ENCODE measurements at places on chromosomes 16 and 17.

DNA sequence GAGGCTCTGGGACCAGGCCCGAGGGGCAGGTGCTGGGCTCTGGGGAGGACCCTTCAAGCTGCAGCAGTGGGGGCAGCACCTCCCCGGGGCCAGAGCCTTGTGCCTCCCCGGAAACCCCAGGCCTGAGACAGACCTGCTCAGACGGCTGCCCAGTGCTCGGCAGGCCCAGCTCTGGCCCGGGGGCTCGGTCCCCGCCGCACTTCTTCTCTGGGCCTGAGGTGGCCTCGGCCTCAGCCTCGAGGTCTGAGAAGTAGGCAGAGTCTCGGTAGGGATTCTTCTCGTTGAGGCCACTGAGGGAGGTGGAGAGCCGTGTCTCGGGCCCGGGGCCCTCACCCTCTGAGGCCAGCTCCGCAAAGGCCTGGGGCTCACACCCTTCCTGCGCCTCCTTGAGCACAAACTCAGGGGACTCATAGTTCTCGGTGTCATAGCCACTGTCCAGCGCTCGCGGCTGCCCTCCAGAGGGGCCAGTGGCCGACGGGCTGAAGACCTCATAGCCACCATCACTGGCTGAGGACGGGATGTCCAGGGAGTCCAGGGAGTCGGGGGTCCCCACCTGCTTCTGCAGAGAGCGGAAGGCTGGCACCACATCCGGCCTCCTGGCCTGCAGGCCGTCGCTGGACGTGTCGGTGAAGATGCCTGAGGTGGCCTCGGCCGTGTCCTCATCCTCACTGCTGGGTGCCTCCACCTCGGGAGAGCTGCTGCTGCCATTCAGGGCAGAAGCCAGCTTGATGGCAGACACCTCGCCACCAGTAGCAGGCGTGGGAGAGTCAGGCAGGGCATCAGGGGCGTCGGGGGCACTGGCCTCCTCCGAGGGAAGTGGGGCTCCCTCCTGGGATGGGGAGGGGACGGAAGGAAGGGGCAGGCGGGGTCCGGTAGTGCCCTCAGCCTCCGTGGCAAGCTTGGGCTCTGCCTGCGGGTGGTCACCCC lies 44.3 kb upstream of the PVALEF start:
- DNase-seq: no peak

- DNase-seq: no peak
Measured at GRCh38 chr17:42708588-42708987, 26.3 kb downstream of the CNTNAP1 start.

- DNase-seq: no peak
Measured at GRCh38 chr16:75458439-75458838, 6.0 kb downstream of the TMEM170A start.

DNA sequence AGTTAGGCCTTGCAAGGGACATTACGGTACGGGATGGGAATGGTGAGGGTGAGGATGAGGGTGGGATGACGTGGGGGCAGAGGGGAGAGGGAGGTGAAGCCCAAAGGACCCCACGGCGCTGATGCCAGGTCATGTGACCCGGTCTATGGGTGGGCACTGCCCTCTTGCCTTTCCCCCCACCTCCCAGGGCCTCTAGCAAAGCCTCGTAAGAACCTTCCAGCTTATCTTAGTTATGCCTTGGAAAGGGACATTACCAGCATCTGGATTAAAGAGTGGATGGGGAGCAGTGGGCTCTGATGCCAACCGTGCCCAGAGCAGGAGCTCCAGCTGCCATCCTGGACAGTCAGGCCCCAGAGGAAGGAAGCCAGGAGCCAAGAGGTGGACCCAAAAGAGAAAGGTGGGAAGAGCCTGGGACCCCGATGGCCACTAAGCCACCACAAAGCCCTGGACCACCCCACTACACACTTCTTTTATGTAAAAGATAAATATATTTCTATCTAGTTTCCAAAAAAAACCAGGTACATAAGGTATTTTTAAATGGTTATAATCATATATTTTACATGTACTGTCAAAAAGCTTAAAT lies 40.9 kb downstream of the TK2 start:
- DNase-seq: no peak

DNA sequence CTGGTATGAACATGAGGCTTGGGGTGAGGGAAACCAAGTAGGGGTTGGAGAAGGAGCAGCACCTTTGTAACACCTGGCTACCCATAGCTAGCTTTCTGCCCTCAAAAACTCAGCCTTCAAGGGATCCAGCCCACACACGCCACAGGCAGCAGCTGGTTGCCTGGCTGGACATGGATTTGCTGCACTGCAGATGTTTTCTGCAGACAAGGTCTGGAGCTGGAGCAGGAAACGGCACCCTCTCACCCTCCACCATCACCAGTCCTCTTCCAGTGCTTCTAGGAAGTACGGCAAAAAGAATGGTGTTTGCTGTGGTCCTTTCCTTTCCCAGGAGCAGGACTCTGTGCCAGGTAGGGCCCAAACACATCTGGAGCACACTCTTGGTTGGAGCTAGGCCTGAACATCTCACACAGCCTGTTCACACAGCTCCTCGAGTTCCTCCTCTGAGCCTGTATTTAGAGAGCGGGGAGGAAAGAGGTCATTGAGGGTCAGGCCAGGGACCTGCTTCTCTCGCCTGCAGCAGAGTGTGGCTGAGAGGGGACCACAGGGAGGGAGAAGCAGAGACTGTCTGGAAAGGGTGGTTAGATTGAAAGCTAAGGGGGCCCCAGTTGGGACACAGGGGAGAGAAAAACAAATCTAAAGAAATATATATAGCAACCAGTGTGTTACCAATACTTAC lies 2.7 kb upstream of the SUPT4H1 start:
- no peak for DNase-seq

DNA sequence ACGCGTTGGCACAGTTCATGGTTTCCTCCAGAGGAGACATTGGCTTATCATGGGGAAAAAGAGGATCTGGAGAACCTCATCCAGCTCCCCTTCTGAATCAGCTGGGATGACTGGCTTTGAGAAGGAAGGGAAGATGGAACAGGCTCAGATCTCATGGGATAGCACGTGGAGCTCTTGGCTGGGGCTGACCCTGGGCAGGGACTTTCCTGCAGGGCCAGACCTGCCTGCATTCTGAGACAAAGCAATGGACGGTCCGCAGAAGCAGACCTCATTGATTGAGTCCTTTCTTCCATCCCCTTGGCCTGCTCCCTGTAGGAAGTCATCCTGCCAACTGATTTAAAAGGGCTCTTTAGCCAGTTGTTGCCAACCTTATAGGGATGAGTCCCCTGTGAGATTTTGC lies 26.2 kb downstream of the PLCD3 start:
- no peak for DNase-seq

GRCh38 chr16:51939378-51939871 lies 607.5 kb downstream of the TOX3 start:
- no peak for DNase-seq

DNA sequence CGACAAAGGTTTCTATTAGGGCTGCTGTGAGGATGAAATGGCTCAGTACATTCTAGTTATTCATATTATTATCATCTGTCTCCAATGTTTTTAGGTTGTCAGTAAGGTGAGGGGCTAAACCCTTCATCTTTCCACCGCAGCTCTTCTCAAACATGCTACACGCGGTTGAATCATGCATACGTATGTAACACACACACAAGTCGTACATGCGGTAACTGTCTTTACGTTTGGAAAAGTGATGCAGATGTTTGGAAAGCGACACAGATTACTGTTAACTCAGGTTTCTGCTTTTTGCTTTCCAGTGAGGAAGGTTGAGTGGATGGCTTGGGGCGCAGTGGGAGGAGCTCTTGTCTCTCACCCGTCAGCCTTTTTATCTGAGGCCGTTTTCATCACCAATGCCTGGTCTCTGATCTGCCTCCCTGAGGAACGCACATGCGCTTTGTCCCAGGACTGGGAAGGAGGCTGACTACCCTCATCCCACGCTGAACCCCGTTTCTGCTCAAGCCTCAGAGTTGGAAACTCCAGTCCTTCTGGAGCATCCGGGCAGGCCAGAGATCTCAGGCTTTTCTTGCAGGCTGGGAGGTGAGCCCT lies 3.2 kb upstream of the FOXL1 start:
- DNase-seq: peak; percentile 38

- no peak for DNase-seq
Measured at GRCh38 chr17:47987240-47987835, 16.4 kb downstream of the CDK5RAP3 start.

- peak; percentile 58 for DNase-seq
Measured at GRCh38 chr16:86306811-86307513, 203.4 kb upstream of the FOXF1 start.

DNA sequence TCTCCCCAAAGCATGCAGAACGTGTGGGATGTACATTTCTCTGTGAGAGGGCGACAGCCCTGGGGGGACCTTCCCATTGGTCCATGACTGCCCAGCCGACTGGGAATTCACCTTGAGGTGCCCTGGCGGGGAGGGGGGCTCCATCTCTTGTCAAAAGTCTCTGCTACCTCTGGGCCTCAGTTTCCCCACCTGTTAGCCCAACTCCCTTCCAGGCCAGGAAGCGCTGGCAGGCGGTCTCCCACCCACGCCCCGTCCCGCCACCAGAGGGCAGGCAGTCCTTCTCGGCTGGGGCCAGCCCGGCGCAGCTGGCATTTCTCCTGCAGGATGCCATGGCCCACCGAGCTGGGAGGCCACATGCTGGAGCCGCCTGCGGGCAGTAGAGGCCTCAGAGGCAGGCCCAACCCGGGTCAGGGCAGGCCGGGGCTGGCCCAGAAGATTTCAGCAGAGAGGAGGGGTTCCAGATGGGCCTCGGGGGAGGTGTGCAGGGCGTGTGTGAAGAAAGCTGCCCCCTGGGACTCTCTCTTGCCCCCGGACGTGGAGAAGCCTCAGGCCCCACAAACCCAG lies 16.6 kb downstream of the CD7 start:
- peak; percentile 63 for DNase-seq

- no peak for DNase-seq
Measured at GRCh38 chr16:55976815-55977214, 101.6 kb upstream of the CES5A start.

DNA sequence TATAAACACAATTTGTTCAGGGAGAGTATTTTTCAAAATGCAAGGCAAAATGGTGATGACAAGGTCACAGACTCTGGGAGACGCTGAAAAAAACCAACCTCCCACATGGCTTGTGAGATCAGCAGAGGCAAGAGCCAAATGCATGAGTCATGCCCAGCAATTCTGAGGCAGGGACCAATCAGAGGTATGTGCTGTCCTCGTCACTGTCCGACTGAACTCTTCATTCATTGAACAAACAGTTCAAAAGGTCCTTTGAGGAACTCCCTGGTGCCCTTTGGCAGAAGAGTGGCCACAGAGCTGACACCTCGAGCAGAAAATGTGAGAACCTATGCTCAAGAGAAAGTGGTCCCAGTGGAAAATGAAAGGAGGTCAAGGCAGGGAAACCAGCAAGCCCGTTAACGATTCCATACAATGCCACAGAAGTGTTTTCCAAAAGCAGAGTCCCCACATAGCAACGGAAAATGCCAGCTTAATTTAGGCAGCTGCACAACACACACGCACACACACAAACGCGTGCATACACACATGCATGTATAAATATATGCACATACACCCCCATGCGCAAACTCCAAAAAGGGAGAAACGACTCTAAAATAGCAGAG lies 50.9 kb downstream of the CDH11 start:
- DNase-seq: peak; percentile 80

Data from ELR (cell line).